ENCODE measurements at places on chromosomes 13 and 19.

DNA sequence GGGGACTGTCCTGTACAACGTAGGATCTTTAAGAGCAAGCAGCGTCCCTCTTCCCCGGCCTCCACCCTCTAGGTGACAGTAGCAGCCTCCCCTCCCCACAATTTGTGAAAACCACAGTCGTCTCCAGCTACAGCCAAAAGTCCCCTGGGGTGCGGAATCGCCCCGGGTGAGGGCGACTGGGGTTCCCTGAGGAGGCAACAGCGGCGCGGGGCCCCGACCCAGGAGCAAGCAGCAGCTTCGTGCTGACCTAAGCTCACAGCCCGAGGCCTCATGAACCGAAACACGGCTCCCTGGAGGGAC, 322 bp downstream of the ZNF558 start:
- DNase-seq = no peak

DNA sequence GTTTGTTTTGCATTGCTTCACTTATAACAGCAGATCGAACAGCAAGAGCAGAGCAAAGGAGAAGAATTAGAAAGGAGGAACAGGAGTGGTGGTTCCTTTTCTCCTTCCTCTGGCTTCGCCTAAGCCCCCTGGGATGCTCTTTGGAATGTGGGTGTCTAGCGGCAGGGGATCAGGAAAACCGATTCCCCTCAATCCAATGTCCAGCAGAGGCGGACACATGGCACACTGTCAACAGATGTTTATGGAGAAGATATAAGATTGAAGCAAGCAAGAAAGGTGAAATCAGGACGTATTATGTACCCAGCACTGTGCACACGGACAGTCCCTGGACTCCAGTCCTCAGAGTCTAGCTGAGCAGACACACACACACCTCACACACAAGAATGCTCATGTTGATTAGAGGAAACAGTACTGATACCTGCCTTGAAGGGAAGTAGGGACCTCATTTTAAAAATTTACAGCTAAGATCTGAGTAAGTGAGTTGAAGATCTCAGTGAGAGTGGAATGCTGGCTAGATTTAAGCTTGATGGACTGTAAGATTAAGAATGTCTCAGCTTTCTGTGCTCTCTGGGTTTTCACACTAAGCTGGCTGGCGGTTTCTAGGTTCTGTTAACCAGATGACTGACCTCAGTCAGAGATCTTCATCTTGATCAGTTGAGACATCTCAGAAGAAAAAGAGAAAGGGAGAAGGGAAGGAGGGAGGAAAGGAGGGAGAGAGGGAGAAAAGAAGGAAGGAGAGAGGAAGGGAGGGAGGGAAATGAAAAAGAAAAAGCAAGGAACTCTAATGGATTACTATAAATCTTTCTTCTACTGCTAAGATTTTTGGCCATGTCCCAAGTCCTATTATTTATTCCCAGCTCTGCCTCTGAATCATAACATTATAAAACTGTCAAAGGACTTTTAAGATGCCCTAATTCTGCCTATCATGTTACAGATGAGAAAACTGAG, 44.8 kb downstream of the FLT1 start:
- no peak for DNase-seq

- no peak for DNase-seq
Observed at GRCh38 chr13:110055089-110055488, 251.9 kb downstream of the COL4A1 start.

DNA sequence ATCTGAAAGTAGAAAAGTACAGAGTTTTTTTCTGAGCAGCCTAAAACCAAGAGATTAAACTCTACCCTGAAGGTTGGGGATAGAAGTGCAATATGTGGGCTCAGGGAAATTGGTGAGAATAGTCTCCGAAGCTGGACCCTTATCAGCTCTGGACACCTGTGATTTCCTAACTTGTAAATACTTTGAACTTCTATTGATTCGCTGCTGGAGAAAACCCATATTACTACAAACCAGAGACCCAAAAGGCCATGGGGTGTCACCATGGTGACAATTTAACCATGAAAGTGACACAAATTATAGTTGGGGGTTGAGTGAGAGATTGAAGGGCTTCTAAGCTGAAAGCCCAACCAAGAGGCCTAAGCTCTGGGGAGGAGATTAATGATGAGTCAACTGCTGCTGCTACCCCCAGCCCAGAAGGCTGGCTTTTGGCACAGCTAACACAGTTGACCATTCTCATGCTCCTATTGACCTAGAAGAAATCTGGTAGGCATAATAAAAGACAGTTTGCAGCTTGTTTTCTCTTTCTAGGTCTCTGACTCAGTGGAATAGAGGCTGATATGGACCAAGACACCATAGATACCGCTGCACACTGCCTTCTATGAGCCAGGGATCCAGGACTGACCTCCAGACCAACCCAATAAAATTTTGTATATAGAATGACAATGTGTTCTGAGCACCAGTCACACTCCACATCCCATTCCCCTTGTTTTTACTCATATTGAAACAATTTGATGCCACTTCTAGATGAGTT, 131.9 kb upstream of the FNDC3A start:
- DNase-seq = no peak

GRCh38 chr13:95568131-95568530, 15.6 kb downstream of the CLDN10 start:
- DNase-seq = no peak

DNA sequence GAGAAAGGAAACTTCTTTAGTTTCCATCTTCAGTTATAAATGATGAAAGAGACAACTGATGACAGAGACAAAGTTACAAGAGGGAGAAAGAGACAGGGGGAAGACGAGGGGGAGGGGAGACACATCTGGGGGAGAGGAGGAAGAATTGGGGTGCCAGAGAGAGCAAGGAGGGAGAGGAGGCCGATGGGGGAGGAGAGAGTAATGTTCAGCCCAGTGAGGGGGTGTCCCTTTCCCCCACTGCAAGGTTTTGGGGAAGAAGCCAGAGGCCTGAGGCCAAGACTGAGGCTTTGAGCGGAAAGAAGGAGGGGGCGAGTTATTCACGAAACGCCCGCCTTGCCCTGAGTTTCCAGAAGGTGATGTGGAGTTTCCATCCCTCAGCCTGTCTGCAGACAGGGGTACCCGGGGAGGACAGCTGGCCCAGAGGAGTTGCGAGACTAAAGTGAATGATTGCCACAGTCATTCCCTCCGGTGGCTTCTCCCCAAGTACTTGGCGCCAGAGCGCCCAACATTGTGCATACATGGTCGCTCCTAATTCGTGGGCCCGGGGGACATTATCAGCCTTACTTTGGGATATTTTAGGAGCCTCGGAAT, 558 bp upstream of the PPAN start:
- peak; percentile 85 for DNase-seq

- no peak for DNase-seq
Observed at GRCh38 chr19:4717966-4718701, 5.5 kb downstream of the DPP9 start.

DNA sequence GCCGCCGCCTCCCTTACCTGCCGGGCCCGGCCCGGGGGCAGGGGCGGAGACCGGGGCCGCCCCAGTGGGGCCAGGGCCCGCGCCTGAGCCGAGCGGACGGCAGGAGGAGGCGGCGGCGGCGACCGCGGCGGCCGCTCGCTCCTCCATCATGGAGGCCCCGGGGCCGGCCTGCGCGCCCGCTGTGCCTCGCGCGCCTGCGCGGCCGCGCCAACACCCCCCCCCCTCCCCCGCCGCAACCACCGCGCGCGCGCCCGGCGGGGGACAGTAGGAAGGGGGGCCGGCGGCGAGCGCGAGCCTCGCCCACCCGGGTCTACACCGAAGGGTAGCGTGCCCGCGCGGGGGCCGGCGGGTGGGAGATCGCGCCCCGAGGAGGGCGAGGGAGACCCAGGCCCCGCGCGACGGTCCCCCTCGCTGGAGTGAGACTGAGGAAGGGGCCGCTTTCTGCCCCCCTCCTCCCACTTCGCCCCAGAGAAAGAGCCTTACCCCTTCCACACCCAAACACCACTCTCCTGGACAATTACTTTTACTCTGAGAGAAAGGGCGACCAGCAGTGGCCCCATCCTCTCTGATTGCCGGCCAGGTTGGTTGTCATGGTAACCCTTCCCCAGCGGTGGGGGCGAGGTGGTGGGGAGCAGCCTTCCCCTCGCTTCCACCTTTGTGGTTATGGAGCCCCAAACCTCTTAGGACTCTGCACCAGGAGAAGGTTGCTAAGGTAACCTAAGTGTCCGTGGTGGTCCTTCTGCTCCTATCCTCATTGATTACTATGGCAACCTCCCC, at the start of gene STRN4:
STRN4 (minus strand) TSS at position 170 of the 777 bp plus-strand sequence; CDS start at position 150, 20 bp downstream.
- DNase-seq = peak; percentile 50

- no peak for DNase-seq
Observed at GRCh38 chr13:101576455-101576854, 124.0 kb downstream of the ITGBL1 start.

DNA sequence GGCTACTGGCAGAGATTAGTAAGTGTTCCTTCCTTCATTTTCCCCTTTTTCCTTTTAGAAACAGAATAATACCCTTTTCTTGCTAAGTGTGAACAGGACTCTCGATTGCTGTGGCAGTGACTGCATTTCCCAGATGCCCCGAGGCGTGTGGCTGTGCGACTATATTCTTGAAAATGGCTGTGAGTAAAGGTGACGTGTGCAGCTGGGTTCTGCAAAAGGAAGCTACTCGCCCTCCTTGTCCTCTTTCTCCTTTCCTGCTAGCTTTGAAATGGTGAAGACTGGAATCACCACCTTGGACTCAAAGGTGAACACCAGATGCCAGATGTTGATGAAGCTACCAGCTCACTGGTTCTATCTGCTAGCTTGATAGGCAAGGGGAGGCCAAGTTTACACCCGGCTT, 121.4 kb downstream of the MIPEP start:
- no peak for DNase-seq

GRCh38 chr13:50119591-50119990, 104.3 kb downstream of the KCNRG start:
- no peak for DNase-seq

GRCh38 chr13:51291341-51291740, 48.1 kb upstream of the SERPINE3 start:
- DNase-seq = no peak

DNA sequence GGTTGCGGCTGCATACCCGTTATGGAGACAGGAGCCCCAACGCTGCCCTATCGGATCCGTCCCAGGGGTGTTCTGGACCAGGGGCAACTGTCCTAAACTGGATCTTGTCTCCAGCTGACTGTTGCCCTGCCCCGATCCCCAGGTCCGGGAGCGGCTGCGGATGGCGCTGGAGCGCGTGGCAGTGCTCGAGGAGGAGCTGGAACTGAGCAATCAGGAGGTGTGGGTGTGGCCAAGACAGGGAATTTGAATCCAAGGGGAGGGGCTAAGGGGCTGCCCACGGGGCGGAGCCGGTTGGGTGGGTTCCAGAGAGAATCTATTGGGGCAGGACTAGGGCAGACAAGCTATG, 9.9 kb downstream of the PPFIA3 start:
- no peak for DNase-seq

- no peak for DNase-seq
Observed at GRCh38 chr19:33225458-33225926, at the start of gene SLC7A10. TSS of gene SLC7A10 (minus strand) at chr19:33225850. CDS start at chr19:33225703, 147 bp downstream.

GRCh38 chr19:6021878-6022569, 44.1 kb upstream of the RANBP3 start:
- DNase-seq = peak; percentile 70

DNA sequence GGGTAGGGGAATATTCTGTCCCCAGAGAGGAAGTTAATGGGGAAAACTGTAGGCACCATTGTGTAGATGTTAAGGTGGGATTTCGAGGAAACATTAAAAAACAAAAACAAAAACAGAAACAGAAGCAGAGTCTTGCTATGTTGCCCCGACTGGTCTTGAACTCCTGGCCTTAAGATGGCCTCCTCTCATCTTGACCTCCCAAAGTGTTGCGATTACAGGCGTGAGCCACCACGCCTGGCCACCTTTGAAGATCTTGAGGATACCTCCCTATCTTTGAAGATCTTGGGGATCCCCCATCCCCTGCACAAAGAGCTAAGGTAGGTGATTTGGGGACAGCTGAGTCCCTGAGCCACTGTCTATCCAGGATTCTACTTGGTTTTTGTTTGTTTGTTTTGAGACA, 553 bp upstream of the ICAM3 start:
- DNase-seq = no peak

DNA sequence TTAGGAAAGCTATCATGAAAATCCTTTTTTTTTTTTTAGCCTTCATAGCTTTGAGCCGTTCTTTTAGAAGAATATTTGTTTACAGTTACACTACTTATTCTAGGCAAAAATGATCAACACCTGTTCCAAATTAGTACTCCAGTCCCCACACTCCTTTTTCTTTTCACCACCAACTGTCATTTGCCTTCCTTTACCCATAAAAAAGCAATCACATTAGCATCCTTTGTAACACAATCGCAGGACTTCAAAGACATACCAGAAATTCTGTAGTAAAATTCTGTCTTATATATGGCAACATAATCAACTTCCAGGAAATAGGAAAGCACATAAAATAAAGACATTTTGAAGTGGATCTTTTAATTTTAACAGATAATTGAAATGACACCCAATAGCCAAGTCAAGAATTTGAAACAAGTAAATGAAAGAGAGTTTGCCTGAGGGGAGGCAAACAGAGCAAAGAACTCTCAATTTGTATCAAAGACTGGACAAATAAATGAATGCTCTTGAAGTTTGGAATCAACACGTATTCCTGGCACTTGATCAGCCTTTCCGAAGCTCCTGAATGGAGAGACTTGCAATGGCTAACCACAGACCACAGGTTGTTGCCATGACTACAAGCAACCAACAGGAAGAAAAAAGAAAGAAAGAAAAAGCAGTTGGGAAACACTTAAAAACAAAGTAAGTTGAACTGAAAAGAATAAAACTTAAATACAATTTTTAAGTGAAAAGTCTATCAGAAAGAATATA, 206.8 kb downstream of the PCDH9 start:
- no peak for DNase-seq

DNA sequence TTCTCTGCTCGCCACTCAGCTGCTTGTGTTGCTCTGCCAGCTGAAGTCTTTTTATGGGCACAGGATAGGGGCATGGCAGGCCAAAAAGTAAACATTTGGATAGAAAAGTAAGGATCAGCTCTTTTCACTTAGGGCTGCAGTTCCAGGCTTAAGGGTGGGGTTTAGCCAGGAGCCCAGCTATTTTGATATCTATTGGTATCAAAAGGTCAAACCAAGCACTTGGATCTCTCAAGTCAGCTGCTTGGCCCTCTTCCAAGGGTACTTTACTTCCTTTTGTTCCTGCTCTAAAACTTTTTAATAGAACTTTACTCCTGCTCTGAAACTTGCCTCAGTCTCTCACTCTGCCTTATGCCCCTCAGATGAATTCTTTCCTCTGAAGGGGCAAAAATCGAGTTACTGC, 55.7 kb upstream of the ABCC4 start:
- no peak for DNase-seq

- no peak for DNase-seq
Observed at GRCh38 chr13:54287062-54287764, 1258.6 kb downstream of the OLFM4 start.

All from stimulated activated naive CD4-positive, alpha-beta T cell treated with Interleukin-2 at 50 U/mL for 16 hours (primary cell).